AG10803 (cell line): ENCODE measurements at places on chromosomes 16 and 17.

GRCh38 chr17:67326440-67326839 lies 39.9 kb downstream of the PSMD12 start:
- DNase-seq: no peak

DNA sequence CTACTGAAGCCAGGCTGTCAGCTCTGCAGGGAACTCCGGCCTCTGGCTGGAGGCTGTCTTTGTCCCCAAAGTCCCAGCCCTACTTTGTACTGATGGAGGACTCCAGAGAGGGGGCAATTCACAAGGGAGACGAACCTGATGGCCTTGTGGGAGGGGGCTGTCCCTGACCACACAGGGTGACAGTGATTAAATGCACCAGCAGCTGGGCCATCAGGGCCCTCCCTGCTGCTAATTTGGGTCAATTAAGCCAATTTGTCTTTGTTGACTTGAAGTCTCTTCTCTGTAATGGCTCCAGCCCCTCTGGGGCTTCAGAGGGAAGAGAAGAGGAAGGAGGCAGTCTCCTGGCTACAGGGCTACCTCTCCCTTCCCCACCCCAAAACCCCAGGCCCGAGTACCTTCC lies 22.0 kb downstream of the TMEM132E start:
- no peak for DNase-seq

DNA sequence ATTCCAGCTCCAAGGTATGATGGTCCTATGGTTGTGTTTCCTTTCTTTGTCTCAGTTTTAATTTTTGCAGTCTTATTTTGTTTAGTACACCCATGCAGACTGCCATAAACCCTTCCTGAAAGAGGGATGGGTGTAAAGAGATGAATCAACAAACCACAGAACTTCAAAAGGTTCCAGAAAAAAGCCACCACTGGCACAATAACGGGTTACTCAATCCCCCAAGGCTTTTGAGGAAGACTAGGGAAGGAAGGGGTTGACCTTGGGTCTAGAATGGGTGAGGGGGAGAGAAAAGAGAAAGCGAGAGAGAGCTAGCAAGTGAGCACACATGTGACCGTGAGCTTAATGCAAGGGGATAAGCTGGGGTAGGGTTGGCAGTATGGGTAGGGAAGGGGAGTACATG lies 168.1 kb downstream of the XYLT1 start:
- DNase-seq: peak; percentile 40

DNA sequence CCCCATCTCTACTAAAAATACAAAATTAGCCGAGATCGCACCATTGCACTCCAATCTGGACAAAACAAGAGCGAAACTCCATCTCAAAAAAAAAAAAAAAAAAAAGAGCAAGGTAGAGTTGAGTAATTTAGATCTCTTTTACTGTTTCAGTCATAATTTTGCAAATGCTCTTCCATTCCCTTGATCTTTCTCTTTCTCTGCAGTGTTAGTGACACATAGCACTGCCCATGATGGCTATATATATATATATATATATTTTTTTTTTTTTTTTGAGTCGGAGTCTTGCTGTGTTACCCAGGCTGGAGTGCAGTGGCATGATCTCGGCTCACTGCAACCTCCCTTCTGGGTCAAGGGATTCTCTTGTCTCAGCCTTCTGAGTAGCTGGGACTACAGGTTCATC lies 12.2 kb upstream of the PHOSPHO1 start:
- no peak for DNase-seq

GRCh38 chr16:531494-532125 lies 4.1 kb downstream of the CAPN15 start:
- no peak for DNase-seq

GRCh38 chr16:26598998-26599784 lies 467.5 kb upstream of the C16orf82 start:
- DNase-seq: no peak

GRCh38 chr17:69170377-69170776 lies 28.7 kb upstream of the ABCA6 start:
- no peak for DNase-seq

- no peak for DNase-seq
These were observed 408 bp downstream of the ADGRG1 start for GRCh38 chr16:57628783-57629293.

- no peak for DNase-seq
These were observed 21.1 kb upstream of the TACO1 start for GRCh38 chr17:63579633-63580032.

DNA sequence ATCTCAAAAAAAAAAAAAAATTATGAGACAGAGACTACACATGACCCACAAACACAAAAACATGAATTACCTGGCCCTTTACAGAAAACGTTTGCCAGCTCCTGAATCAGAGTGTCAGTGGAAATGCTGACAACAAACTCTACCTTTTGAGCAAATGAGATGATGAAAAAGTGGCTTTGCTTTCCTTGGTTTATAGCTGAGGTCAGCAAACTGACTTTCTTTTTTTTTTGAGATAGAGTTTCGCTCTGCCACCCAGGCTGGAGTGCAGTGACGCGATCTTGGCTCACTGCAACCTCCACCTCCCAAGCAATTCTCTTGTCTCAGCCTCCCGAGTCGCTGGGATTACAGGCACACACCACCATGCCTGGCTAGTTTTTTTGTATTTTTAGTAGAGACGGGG lies 46.3 kb downstream of the ZCCHC14 start:
- DNase-seq: no peak

DNA sequence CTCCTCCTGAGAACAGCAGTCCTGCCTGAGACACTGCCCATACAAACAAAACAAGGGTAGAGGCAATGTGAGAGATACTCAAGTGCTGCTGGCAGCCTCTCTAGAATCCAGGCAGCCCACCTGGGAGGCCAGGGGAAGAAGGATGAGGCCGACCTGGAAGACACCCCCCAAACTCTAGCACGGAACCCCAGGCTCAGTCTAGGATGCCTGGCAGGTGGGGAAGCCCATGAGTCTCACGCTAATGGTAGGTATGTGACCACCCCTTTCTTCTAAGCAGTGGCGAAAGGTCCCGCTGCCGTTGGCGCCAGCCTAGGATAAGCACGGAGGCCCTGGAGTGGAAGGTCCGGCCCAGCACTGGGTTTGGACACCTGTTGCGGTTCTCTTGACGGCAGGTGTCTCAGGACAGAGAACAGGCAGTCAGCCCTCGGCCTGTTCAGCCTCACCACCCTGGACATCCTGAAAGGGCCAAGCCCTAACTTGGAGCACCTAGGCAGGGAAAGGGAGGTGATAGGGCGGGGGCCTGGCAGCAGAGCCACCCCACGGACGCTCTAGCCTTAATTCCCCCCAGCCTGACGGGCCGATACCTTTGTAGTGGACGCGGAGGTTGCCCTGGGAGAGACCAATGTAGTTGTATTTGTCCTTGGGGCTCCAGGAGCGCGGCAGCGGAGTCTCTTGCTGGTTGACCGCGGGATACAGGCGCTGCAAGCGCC lies 487 bp downstream of the RANBP10 start:
- DNase-seq: no peak

GRCh38 chr17:65848751-65849150 lies 287.3 kb upstream of the AXIN2 start:
- DNase-seq: peak; percentile 66

DNA sequence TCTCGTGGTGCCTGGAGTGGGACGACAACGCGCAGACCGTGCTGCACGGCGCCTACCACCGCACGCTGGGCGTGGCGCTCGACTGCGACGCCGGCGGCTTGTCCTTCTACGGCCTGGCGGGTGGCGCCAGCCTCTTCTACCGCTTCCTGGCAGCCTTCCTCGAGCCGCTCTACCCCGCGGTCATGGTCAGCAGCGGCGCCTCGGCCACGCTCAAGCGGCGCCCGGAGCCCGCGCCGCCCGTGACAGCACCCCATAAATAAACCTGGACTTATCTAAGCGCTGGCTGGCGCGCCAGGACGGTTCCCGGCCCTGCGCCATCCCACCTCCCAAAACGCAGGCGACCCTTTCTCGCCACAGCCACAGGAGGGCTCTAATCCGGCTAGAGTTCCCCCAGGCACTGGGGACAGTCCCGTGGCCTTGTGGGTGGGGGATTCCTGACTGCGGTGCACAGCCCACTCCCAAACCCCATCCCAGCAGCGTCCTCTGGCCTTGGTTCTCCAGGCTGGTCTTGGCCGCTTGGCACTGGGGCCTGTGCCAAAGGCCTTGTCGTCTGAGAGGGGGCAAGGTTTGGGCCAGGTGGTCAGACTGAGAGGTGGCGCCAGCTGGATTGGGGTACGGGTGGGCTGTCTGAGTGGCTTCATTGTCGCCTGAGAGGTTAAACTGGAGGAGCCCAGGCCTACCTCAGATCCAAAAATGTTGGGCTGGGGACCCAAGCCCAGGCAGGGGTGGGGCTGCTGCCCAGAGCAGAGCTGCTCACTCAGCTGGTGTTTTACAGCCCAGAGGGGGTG lies 10.1 kb upstream of the SLC16A5 start:
- DNase-seq: peak; percentile 38

DNA sequence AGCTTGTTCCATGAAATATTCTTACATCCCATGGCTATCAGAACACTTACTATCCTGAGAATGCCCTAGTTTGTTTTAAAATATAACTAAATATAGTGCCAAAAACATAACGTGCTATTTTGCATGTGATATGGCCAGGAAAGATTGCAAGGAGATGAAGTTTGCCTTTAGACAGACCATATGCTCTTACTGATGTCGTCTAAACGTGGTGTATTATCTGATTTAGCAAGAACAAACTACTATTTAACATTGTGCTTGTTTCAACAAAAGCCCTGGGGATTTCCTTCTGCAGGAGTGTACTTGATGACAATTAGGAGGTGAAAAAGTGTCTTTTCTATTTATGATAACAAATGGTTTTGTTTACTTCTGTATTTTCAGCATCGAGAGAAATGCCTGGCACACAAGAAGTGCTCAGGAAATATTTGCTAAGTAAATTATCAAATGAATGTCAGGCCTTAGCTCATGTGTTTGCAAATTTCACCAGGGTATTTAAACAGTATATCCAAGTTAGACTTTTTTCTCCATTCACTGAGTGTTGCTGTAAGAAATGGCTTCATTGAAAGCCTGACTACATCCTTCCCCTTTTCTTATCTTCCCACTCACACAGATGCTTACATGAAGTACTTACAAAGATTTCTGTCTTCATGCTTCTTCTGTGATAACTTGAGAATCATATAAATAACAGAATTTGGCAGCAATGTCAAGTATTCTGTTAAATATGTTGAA lies 1033.6 kb downstream of the CDH8 start:
- DNase-seq: no peak

GRCh38 chr16:69201787-69202186 lies 14.8 kb downstream of the SNTB2 start:
- DNase-seq: no peak

DNA sequence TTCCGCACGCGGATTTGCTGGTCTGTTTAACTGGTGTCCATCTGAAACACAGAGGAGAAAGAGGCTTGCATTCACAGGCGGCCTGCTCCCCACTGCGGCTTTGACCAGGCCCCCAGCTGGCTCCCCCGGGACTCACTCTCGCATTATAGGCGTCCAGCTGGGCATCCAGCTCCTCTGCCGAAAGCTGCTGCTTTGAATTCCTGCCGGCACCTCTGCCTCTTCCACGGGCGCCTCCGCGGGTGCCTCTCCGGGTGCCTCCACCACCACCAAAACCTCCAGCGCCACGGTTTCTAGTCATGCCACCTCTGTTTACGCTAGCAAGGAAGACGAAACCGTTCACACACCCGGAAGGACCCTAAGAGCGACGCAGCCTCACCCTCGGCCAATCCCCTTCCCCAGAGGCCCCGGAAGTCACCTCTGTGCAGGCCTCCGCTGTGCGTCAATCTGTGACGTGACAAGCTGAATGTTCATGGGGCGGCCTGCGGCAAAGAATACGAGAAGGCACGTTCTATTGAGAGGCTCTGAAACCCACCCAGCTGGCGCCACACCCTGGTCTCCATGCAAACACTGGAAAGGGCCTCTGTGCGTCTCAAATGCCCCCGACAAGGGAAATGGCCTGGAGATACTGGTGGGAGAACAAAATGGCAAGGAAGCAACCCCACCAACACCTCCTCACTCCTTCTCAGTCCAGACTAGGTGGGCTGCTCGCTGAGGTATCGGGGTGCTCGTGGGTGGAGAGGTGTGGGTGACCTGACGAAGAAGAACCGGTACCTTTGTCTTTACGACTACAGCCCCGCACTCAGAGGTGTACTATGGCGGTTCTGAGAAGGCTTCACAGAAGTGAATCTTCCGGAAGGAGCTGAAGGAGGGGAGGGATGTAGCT lies 3.0 kb downstream of the ALYREF start:
- no peak for DNase-seq

DNA sequence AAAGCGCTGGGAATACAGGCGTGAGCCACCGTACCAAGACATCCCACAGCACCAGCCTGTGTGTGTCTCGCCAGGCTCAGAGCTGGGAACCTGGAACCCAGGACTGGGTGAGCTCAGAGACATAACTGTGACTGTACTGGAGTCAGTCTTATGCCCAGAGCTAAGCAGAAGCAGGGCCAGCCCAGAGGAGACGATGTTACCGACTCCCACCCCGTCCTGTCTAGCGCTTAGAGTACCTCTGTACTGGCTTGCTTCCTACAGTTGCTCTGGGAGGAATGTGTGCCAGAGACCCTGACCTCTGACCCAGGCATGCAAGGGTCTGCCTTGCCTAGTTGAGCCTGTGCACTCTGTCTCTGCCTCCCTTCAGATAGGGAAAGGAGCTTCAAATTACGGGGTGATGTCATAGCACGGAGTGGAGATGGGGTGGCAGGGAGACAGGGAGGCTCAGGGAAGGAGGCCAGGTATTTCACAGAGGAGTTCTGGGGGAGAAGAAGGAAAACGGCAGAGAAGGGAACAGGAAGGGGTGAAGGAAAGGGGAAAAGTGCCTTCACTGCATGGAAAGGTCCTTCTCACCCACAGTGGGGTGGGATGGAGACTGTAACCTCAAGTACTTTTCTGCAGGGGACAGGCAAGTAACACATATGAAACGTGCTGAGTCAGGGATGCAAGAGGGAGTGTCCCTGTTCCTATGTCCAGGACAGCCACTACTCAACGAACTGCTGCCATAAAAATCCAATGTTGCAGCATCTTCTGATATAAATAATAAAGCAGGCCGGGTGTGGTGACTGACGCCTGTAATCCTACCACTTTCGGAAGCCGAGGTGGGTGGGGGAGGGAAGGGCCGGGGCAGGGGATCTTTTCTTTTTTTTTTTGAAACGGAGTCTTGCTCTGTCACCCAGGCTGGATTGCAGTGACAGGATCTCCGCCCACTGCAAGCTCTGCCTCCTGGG lies 5.8 kb upstream of the ARMC5 start:
- peak; percentile 65 for DNase-seq

DNA sequence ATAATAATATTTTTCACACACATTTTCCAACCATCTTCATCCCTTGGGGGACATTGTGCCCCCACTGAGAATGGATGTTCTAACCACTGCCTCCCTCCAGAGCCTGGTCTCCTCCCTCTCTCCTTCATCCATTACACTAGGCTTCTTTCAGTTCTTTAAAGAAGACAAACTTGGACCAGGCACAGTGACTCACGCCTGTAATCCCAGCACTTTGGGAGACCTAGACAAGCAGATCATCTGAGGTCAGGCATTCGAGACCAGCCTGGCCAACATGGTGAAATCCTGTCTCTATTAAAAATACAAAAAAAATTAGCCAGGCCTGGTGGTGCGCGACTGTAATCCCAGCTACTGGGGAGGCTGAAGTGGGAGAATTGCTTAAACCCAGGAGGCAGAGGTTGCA lies 6.5 kb downstream of the ALOX15 start:
- peak; percentile 15 for DNase-seq

- no peak for DNase-seq
These were observed 16.6 kb upstream of the INPP5K start for GRCh38 chr17:1532836-1533602.
